ENCODE measurements at places on chromosomes 13 and 19. TPM values are rescaled to one million over a fixed set of nuclear protein-coding genes. Genes with fewer than 3 reads are reported as not detected.

- DNase-seq = no peak
These were observed 5.2 kb upstream of the BCAM start for GRCh38 chr19:44803442-44804428.

DNA sequence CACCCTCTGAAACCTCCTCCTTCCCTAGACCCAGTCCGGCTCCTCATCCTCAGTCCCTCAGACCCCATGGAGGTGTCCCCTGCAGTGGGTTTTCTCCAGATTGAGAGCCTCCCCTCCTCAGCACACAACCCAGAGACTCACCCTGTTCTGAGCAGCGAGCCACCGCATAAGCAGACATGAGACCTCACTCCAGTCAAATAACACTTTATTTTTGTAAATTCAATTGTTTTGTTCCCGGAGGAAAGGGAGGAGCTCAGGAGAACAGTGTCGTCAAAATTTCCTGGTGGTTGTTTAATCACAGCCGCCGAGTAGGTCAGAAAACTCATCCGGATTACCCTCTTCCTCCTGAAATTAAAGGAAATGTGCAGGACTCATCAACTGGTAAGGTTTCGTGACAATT, 57.5 kb downstream of the ERICH4 start:
- no peak for DNase-seq

- DNase-seq = no peak
These were observed 537.2 kb downstream of the LIG4 start for GRCh38 chr13:107678075-107678689.

The LGALS4 gene
- total RNA-seq = 2.2 TPM

The RFPL4AL1 gene
- total RNA-seq = not detected

Data from activated T-cell treated with anti-CD3 and anti-CD28 coated beads, Interleukin-2, amount 50 U/mL, for 4 hours (primary cell).